ENCODE measurements at places on chromosomes 3 and 15.

GRCh38 chr3:37435572-37435971 is 261.2 kb upstream of the LRRFIP2 start:
- no peak for DNase-seq

DNA sequence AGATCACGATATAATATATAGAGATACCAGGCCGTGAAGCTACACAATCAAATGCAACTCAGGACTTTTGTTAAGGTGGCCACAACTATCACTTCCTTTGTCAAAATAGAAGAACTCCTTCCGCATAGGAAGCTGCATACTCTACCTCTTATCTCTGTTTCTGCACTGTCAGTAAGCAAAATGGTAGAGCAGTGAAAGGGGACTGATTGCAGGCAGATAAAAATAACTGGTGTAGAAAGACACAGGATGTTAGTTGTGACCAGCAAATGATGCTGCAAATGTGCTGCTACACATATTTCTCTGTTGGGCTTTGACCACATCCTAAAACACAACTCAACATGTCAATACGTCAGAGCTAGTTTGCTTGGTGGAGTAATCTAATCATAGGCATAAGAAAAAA is 16.3 kb upstream of the TRAT1 start:
- no peak for DNase-seq

GRCh38 chr15:55799291-55800212 is 56.6 kb upstream of the PRTG start:
- peak; percentile 77 for DNase-seq

DNA sequence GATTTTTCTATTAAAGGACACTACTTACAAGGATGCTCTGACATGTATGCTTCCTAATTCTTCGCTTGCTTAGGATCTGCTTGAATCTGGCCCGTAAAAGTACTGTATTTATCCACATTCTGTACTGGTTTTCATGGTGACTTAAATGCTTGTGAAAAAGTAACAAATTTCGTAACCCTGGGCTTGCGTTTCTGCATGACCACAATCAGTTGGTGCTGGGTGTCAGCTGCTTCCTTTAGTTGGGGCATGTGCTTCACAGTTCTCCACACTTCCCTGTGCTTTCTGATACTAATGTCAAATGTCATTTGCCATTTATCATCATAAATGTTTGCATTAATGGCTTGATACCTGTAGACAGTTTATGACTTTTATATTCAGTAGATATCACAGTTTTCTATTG is 218.4 kb upstream of the MLF1 start:
- DNase-seq, result no peak

DNA sequence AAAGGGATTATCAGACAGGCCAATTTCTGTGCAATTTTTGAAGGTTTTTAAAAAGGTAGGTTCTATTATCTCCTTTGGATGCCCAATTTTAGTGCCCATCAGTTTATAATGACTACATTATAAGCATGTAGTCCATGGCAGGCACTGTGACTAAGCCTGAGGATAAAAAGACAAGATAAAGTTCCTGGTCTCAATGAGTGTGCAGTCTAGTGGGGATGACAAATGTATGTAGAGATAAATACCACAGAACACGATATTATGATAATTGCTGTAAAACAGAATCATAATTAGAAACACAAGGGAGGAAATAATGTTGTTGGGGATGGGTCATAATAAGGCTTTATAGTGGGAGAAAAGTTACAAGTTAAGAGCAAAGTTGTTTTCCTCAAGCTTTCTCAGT is 163.1 kb downstream of the ZNF385D start:
- DNase-seq, result no peak

DNA sequence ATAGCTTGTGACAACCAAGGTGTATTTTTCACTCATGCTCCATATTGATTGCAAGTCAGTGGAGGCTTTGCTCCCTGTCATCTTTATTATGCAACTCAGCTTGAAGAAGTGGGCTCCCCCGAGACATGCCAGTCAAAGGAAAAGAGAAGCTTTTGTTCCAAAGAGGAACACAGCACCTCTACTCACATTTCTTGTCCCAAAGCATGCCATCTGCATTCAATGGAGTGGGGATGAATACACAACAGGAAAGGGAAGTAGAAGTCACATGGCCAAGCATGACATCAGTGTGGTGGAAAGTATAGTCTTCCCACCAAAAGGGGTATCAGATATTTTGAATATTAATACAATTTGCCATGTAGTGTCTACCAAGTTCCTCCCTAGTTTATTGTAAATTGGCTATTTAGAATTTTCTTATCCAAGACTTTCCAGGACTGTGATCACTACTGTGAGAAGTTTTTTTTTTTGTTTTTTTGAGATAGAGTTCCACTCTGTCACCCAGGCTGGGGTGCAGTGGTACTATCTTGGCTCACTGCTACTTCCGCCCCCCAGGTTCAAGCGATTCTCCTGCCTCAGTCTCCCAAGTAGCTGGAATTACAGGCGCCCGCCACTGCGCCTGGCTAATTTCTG is 114.5 kb downstream of the GMPS start:
- peak; percentile 40 for DNase-seq

GRCh38 chr3:41182504-41183059 is 16.7 kb upstream of the CTNNB1 start:
- DNase-seq, result no peak

DNA sequence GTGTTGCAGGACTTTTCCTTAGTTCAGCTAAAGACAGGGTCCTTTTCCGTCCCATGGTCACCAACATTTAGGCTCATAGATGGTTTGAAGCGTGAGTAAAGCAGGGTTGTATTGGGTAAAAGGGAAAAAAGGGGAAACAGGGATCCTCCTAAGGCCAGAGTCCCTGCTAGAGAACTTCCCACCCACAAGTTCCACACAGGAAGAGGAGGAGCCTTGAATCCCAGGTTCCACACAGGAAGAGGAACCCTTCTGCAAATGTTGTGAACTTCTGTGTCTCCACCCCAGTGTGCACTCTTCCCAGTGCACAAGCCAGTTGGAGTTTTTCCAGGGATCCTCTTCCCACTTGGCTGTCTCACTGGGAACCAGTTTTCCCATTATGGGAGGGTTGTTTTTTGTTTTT is 27.6 kb upstream of the ATP8B4 start:
- DNase-seq, result no peak

DNA sequence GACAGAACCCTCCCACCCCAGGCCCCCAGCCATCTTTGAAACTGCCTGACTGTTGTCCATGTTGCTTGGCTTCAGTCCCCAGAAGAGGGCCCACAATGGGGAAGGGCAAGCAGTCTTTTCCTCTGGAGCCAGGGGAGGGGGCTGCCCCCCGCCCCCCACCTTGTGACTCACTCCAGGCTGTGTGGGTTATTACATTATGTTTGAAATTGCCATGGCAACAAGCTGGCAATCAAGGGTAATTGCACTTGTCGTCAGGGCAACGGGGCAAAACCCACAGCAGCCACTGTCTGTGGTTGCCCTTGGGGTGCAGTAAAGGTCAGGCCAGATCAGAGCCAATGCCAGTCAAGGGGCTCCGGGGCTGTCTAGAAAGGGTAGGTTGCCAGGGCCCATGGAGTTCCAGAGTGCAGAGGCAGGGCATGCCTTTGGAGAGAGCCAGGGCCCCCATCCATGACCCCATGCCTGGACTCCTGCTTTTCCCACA is 3.1 kb upstream of the CAMKV start:
- DNase-seq, result peak; percentile 52

GRCh38 chr15:60844010-60844409 is 365.1 kb upstream of the ICE2 start:
- DNase-seq, result no peak

DNA sequence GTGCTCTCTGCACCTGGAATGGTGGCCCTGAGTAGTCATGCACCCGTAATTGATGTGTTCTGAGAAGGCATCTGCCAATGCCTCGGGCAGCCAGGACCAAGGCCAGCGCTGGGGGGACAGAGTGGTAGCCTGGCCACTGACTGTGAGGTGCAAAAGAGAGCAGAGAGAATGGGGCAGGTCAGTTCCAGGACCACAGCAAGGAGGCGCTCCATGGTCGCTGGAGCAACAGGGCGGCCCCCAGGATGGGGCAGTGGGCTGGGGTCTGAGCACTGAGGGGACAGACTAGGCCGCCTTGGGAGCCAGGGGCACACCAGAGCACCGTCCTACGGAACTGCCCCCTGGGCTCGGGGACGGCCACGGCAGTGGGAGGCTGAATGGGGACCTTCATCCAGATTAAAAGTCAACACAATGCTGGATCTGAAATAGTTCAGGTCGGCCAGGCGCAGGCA is 48.3 kb upstream of the IQSEC1 start:
- no peak for DNase-seq

GRCh38 chr3:108118038-108118768 is 27.4 kb upstream of the CD47 start:
- no peak for DNase-seq

DNA sequence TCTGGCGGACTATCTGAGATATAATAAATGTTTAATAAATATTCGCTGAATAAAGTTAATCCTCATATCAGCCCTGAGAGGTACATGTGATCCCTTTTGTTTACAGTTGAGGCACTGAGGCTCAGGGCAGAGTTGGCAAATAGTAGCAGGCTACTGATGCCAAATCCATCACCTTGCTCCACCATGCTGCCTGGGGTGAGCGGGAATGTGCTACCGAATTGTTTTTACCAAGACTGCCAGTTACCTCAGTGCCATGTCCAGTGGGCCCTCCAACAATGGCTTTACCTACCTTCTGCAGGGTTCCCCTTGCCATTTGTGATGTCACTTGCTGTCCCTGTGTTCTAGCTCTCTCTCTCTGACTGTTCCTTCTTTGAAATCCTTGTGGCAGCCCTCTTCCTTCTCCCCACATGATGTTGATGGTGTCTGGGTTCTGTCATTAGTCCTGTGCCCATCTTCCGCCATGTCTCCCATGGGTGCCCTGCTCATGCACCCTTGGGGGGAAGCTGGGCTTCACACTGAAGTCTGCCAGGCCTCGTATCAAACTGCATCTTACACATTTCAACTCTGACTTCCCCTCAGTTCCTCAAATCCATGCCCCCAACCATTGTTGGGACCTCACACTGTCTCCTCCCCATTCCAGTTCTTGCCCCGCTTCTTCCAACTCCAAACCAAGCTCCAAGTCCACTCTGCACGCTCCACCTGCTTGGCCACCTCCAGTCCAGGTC is 35.4 kb downstream of the SLCO2A1 start:
- no peak for DNase-seq

- DNase-seq, result no peak
Measured at GRCh38 chr15:58087871-58088270, 22.4 kb upstream of the ALDH1A2 start.

DNA sequence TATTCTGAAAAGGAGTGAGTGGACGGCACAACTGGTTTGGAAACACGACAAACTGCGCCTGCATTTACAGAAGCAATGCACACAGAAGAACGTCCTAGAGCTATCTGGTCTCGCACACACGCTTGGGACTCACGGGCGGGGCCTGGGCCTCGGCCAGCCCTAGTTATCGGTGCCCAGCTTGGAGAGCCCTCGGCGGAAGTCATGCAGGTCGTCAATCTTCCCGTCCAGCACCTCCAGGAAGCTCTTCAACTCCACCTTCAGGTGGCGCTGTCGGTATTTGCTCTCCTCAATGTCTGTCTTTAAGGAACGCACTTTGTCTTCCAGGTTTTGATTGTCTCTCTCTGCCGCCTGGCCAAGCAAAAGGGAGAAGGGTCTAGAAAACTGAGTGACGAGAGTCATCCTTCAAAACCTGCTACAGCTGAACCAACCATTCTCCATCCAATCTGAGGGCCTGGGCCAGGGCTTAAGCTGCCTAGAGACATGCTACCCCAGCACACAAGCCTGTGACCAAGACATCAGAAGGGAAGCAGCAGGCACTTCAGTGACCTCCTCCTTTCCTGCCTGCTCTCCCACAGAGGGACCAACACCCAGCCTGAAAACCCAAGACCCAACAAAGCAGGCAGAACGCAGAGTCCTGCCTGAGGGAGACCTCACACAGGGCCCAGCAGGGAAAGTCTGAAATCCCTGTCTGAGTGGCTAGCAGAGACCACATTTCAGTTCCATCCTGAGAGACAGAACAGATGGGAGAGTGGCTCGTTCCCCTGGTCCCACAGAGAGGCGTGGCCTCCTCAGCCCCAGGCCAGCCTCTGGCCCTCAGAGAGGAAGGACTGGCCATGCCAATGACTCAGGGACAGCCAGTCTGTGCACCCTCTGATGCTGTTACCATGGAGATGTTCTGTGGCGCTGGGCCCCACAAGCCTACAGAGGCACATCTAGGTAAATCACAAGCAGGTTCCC is 40.4 kb downstream of the WHAMM start:
- DNase-seq, result peak; percentile 88

DNA sequence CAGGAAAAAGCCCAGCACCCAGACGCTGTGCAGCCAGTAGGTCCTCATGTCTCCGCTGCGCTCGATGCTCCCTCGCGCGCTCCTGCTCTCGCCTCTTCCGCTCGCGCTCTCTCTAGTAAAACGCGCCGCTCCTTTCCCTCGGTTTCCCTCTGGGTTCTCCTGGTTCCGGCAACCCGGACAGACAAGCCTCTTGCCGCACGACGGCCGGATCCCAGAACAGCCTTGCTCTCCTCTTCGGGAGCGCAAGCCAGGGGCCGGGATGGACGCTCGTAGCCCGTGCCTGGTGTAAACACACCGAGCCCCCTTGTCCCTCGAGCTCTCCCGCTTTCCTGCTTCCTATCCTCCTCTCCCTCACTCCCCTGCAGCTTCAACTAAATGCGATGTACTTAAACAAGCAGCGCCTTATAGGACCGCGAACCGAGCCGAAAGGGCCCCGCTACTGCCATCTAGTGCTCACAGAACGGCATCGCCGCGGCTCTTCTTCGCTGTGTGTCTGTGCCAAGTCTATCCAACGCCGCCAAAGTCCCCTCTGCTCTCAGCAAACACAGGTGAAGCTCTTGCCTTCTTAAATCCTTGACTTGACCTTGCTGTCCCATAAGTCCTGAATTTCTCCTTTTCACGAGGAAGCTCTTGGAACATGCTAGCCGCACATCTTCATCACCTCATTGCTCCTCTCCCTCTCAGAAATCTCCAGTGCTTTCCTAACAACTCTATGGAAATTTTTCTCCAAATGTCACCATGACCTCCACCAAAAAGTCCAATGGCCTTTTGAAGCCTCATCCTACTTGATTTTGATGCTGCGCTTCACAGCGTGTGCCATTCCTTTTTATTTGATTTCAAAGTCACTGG is 1037.2 kb downstream of the IGSF11 start:
- peak; percentile 75 for DNase-seq
